ENCODE measurements at places on chromosomes 7 and 10.

DNA sequence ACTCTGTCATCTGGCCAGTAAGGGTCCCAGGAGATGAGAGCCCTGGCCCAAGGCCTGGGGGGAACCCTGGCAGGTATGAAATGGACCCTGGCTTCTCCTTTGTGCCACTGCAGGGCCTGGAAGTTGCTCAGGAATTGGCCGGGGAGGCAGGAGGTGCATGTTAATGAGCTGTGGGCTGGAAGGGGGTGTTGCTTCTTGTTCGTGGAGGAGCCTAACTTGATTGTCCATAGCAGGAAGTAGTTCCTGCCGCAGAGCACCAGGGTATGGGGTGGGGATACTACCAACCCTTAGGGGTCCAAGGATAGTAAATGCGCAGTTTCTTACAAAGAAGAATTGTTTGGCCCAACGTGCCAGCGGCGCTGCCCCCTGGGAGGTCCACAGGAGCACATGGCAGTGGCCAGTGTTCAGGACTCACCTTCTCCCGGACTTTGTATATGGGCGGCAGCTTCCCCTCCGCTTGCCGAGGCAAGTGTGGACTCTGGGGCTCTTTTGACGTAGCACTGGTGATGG is 21.5 kb downstream of the TEX36 start:
- DNase-seq, result no peak

- no peak for DNase-seq
Measured at GRCh38 chr10:34033078-34033477, 698.6 kb upstream of the NRP1 start.

GRCh38 chr7:539731-540411 is 20.2 kb upstream of the PDGFA start:
- no peak for DNase-seq

- no peak for DNase-seq
Measured at GRCh38 chr10:7480742-7481367, 70.0 kb upstream of the SFMBT2 start.

DNA sequence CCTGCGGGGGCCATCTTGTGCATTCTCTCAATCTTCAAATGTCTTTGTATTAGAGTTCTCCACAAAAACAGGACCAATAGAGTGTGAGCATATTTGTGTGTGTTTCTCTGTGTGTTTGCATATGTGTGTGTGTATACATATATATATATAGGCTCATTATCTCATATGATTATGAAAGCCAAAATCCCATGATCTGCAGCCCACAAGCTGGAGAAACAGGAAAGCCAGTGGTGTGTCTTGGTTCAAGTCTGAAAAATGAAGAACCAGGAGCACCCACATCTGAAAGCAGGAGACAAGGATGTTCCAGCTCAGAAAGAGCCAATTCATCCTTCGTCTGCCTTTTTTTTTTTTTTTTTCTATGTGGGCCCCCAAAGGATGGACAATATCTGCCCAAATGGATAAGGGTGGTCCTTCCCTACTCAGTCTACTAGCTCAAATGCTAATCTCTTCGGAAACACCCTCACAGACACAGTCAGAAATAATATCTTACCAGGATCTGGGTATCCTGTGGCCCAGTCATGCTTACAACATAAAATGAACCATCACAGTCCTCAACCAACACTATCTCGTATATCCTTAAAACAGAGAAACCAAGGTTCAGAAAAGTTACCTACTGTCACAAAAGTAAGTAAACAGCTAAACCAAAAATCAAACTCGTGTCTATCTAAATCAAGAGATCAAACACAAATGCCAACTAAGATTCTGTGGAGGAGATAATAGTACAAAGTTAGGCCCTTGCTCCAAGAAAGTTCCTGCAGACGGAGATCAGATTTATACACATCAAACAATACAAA is 141.9 kb downstream of the JMJD1C start:
- no peak for DNase-seq

DNA sequence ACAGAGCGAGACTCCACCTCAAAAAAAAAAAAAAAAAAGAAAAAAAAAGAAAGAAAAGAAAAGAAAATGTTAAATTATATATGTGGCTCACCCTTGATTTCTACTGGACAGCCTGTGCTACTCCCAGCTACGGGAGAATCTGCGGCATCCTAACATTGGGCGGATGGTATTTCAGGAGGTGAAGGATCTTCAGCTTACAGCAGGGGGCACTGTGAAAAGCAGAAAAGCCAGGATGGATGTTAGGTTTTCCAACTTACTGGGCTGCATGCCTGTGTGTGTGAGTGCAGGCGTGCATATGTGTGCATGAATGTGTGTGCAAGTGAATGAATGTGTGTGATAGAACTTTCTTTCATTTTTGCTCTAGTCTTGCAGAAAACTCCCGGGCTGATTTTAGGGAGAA is 1066.5 kb downstream of the TYW1 start:
- no peak for DNase-seq

DNA sequence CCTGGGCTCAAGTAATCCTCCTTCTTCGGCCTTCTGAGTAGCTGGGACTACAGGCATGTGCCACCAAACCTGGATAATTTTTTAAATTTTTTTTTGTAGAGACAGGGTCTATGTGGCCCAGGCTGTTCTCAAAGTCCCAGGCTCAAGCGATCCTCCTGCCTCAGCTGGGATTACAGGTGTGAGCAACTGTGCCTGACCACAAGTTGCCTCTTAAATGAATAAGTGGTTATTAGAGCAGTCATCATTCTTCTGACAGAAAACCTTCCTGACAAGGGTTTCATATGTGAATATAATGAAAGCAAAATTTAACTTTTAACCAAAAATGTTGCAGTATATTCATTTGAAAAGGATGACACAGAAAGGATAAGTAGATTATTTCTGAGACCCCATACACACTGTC is 532.5 kb downstream of the GRM8 start:
- no peak for DNase-seq

DNA sequence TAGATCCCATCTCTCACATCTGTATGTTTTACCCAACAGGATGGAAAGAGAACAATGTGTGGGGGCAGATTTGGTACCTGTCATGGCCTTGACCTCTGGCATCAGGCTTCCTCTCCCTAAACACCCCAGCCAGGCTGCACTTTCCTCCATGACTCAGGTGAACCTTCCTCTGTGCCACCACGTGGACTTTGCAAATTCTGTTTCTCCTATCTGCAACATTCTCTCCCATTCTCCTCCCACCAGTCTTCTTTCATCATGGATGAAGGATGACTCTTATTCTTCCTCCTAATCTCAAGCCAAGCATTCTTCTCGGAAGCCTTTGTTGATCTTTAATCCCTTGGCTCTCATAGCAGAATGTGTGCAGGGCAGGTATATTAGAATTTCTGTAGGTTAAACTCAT is 355.4 kb downstream of the KCNMA1 start:
- no peak for DNase-seq

DNA sequence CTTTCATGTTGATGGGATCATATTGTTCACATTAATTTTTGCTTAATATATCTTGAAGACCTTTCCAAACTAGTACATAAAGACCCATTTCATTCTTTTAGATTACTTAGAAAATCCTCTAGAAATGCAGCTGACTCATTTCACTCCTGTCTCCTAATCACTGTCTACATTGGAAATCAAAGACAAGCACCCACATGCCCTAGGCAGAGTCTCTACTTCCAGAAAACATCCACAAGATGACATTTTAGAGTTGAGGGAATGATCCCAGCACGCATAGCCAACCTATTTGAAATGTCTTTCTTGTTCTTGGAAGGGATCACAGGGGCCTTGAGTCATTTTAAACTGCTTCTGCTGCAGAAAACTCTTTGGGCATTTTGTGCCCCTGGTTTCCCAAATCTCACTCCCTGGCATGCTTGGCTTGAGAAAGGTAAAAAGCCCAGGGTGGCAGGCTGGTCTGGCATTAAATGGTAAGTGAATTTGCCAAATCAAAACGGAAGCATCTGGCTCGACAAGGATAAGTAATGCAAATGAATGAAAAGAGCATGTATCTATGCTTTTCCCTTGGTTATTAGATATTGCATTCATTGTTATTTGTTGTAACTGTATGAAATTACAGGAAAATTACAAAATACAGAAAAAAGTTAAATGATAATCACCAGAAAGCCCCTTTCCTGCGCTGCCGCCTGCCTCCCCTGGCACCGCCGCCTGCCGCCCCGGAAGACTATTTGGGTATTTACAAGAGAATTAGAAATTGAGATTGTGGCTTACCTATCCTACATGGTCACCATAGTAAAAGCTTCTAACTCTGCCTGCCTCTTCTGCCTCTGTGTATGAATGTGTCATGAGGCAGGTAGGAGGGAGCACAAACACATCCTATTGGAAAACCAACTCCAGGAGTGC is 225.3 kb downstream of the PTEN start:
- no peak for DNase-seq

- DNase-seq, result no peak
Measured at GRCh38 chr7:80935991-80936780, 17.3 kb upstream of the SEMA3C start.

DNA sequence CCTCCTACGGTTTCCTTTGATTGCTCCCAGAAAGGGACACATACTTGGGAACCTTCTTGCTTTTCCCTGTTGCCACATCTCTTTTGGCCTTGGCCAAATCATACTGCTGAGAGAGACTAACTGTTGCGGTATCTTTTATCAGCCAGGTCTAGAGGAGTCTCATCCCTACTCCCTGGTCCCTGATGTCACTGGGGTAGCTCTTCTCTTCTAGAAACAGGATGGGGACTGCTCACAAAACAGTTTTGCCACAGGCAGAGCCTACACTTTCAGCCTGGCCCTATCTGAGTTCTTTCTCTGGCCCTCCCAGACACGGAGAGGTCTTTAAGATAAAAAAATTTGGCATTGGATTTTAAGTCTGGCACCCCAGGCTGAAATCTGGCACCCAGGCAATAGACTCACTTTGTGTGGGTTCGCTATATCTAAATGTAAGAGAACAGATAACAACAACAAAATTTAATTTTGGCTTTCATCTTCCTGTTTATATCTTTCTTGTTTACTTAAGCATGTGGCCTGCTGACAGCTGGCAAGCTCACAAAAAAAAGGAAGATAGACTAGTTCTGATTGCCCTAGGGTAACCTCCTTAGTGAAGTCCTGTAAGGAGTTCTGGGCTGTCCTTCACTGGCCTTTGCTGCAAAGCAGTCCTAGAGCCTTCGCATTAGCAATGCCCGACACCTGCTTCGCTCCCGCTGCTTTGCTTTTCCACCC is 228.3 kb upstream of the NPVF start:
- no peak for DNase-seq

DNA sequence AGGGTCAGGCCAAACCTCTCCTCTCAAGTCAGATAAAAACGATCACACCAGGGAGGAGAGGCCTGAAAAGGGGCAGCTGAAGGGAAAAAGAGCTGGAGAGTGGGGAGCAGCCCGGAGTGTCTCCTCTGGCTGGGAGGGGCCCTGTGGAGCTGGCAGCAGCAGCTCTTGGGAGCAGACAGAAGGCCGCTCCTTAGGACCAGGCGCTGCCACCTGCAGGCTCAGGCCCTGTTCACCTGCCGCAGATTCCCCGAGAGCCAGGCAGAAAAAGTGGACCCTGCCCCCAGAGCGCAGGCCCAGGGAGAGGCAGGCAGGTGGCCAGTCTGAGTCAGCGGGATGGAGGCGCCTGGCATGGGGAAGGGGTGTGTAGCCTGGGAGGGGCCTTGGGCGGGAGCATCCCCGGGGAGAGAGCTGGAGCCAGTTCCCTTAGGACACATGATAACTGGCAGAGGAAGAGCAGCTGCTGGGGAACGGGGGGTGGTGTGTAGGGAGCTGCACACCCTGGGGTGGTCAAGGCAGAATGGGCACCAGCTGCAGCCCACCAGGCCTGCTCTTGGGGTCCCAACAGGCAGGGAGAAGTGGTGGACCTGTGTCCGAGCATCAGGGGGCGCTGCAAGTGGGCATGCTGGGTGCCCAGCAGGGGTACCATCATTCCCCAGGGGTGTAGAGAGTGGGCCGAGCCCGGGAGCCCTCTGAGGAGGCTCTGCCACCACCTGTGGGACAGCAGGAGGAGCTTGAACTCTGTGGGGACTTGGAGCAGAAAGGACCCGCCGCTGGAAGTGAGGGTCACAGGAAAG is 177.2 kb upstream of the RHEB start:
- DNase-seq, result no peak

- no peak for DNase-seq
Measured at GRCh38 chr7:50404392-50404791, 45.8 kb downstream of the FIGNL1 start.

- DNase-seq, result no peak
Measured at GRCh38 chr7:124101173-124101768, 68.4 kb upstream of the TMEM229A start.

GRCh38 chr7:70317356-70317755 is 719.1 kb downstream of the AUTS2 start:
- DNase-seq, result no peak

GRCh38 chr7:11881680-11882079 is 49.7 kb upstream of the THSD7A start:
- no peak for DNase-seq

- no peak for DNase-seq
Measured at GRCh38 chr10:103855424-103855823, at the start of gene SH3PXD2A. Gene SH3PXD2A (minus strand): TSS chr10:103855576. CDS start chr10:103855266, 310 bp downstream.

GRCh38 chr7:70833726-70834125 is 298.2 kb upstream of the GALNT17 start:
- DNase-seq, result no peak

DNA sequence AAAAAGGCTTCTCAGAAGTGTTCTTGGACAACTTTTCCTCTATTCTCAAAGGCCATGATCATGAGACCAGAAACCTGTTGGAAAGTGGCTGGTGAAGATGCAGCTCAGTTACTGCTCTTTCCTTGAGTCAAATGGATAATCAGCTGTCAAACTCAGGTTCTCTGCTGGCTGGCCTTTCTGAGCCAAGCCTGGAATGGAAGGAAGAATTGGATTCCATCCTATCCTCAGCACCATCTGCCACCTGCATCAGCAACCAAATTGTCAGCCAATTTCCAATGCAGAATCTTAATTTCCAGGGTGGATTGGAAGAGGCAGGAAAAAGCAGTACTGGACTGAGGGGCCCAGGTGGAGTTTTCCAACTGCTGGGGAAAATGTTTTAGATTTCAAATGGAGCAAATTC is 631.7 kb downstream of the KCNMA1 start:
- DNase-seq, result no peak

- DNase-seq, result no peak
Measured at GRCh38 chr10:20257422-20257821, 441.2 kb downstream of the PLXDC2 start.

- no peak for DNase-seq
Measured at GRCh38 chr10:3398825-3399646, 226.5 kb upstream of the PITRM1 start.

DNA sequence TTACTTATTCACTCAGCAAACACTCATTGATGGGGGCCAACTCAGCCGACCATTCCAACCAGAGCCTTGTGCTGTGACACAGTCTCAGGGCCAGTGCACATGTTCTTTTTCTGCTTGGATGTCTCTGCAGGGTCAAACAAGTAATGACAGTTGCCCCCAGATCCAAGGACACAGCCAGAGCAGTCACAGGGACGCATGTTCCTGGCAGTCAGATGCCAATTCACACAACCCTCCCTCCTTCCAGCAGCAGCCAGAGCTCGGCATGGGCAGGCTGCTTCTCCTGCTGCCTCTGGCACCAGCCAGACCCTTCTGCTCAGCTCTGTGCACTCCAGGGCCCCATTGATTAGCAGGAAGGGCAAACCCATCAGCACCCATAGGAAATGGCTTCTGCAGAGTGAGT is 20.3 kb downstream of the DRGX start:
- no peak for DNase-seq

- no peak for DNase-seq
Measured at GRCh38 chr10:110860576-110861241, 11.0 kb upstream of the PDCD4 start.
